A549 treated with GW870086 at 1 μM for 4 hours (cell line): ENCODE measurements at places on chromosomes 7 and 10. TPM values are rescaled to one million over a fixed set of nuclear protein-coding genes. Genes with fewer than 3 reads are reported as not detected.

Gene RPEL1
- total RNA-seq: 0.07 to 0.09 TPM in 2 of 5 replicates, not detected in the others

Gene GIMAP6
- not detected in 5 replicates for total RNA-seq

Gene HUS1
- total RNA-seq: 16.4 to 19.9 TPM (median 17.2 TPM) in 5 replicates

Gene TMEM176A
- total RNA-seq: not detected in 5 replicates

Gene TUBAL3
- 0.19 to 0.50 TPM (median 0.27 TPM) in 5 replicates for total RNA-seq

Gene FAM25C
- total RNA-seq: 1.0 to 2.3 TPM (median 1.8 TPM) in 4 of 5 replicates, not detected in the other

Gene KCND2
- total RNA-seq: not detected in 5 replicates

Gene GPRIN2
- total RNA-seq: 30.6 to 40.9 TPM (median 37.8 TPM) in 5 replicates

Gene IFIT5
- 7.5 to 11.1 TPM (median 9.6 TPM) in 5 replicates for total RNA-seq

Gene CUTC
- total RNA-seq: 32.6 to 38.3 TPM (median 33.9 TPM) in 5 replicates

Gene C10orf95
- total RNA-seq: 0.13 to 0.16 TPM (median 0.14 TPM) in 3 of 5 replicates, not detected in the others

Gene PIP
- 0.27 to 0.30 TPM in 2 of 5 replicates, not detected in the others for total RNA-seq
